ENCODE measurements at places on chromosomes 1 and 21. TPM values are rescaled to one million over a fixed set of nuclear protein-coding genes. Genes with fewer than 3 reads are reported as not detected.

DNA sequence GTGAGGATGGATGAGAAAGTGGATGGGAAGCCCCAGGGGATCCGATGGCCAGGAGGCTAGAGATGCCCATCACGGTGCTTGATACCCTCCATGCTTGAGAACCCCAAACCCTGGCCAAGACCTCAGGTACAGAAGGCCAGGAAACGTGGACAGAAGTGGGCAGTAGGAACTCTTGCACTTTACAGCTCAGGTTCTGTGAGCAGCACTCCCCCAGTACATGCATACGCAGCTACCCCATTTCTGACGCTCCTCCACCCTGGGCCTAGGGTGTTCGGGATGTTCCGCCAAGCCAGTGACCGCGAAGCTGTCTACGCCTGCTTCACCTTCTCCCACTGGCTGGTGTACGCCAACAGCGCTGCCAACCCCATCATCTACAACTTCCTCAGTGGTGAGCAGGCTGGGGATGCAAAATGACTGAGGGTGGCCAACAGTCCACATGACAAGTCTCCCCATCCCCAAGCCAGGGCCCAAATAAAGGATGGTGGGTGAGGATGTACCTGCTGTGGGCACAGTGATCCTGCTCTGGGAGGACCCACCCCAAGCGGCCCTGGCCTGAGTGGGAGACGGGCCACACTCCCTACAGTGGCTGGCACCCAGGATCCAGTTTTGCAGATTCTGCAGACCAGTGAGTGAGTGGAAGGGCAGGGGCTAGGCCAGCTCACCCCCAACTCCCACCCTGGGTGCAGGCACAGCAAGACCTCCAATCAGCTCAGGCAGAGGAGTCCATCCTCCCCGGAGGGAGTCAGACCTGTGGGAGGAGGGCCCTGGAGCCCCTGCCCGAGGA, 7.4 kb downstream of the HCRTR1 start:
- no peak overlapping the region for H3K27ac ChIP-seq
- peaks cover 24% of the 10 kb centered on the region for H3K36me3 ChIP-seq
- no peak overlapping the region for H3K4me3 ChIP-seq
- no peaks in the 10 kb centered on the region for H3K27me3 ChIP-seq

FCRL3 gene
- 2.8 TPM for polyA plus RNA-seq

CLCA4 gene
- polyA plus RNA-seq, result 0.59 TPM

DNA sequence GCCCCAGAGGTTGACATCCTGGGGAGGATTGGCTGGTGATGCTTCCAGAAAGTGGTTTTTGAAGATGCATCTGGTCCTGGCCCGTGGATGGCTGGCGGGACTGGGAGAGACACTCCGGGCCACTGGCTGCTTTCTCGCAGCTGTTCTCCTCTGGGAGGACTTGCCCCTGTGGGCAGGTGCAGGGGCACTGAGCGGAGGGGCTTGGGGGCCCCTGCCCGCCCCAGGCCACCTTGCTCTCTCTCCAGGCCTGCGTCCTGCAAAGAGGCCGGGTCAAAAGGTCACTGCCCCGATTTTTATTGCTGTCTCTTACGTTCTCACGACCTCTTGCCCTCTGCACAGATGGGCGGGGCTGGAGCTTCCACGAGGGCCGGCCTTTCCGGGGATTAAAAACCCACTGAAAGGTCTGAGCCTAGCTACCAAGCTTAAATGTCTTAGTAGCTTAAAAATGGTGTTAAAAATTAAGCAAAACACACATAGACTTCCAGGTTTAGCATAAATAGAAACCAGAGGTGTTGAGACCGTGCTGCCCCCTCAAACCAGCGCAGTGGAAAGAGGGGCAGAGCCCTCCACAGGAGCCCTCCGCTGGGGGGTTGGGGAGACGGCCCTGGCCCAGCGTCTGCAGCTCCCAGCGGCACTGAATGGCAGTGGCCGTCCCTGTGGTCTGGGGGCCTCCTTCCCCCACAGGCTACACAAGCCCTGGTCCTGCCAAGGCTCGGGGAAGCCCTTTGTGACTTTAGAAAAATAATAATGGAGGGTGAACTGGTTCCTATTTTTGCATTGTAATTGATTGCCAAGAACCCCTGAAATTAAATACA, 43.9 kb downstream of the SKI start:
- H3K36me3 ChIP-seq, result no peaks in the 10 kb centered on the region
- no peaks in the 10 kb centered on the region for H3K27me3 ChIP-seq
- H3K4me3 ChIP-seq, result no peak overlapping the region
- no peak for DNase-seq
- H3K4me1 ChIP-seq, result peaks cover 29% of the 10 kb centered on the region
- no peak overlapping the region for H3K27ac ChIP-seq

GRCh38 chr1:230594214-230594773, 48.0 kb upstream of the COG2 start:
- no peaks in the 10 kb centered on the region for H3K4me1 ChIP-seq
- no peak overlapping the region for H3K27ac ChIP-seq
- no peaks in the 10 kb centered on the region for H3K36me3 ChIP-seq
- no peaks in the 10 kb centered on the region for H3K27me3 ChIP-seq
- no peak for DNase-seq

SLC26A9 gene
- polyA plus RNA-seq, result 0.41 TPM

DNA sequence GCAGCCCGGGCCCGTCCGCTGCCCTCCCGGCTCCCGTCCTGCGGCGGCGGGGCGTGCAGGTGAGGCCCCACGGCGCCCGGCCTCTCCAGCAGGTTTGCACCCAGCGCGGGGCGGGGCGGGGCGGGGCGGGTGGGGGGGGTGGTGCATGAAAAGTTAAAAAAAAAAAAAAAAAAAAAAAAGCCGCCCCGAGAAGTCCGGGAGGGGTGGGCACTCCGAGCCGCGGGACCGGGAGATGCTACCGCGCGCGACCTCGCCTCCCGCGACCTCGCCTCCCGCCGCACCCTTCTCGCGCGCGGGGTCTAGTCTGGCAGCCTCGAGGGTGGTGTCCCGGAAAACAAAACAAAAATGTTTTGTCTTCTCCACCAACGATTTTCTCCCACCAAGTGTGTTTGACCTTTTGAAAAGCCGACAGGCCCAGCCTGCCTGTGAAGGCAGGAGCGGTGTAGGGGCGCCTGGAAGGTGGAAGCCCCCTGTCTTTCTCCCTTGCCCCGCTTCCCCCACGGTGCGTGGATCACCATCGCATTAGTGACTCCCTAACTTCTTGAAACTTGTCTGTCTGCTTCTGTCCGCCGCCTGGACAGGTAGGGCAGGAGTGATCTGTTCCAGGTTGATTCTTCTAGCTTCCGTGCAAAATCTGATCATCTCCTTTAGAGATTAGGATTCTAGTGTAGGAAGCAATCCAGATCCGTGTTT, 569 bp downstream of the RCAN3 start:
- no peaks in the 10 kb centered on the region for H3K36me3 ChIP-seq
- no peaks in the 10 kb centered on the region for H3K4me1 ChIP-seq
- H3K4me3 ChIP-seq, result peak overlapping the region; percentile 63
- peaks cover 8% of the 10 kb centered on the region for H3K27me3 ChIP-seq
- DNase-seq, result no peak

DNA sequence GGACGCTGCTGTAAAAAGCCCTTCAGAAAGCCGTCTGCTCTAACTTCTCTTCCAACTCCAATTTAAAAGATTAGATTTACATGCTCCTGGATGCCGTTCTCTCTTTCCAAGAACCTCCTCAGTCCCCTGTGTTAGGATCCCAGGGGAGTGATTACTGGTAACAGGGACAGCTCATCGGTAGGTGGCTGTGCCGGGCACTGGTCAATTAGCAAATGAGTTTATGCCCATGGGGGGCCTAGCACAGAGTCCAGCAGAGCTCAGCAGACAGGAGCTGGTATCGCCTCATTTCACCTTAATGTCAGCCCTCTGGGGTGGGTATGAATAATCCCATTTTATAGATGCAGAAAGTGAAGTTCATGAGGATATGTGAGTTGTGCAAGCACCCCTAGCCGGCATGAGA, 191.9 kb downstream of the GRIK3 start:
- H3K27ac ChIP-seq, result no peak overlapping the region
- H3K4me1 ChIP-seq, result no peaks in the 10 kb centered on the region
- H3K36me3 ChIP-seq, result no peaks in the 10 kb centered on the region
- DNase-seq, result no peak
- no peak overlapping the region for H3K4me3 ChIP-seq

GRCh38 chr1:59601041-59601441, 213.7 kb upstream of the HOOK1 start:
- no peaks in the 10 kb centered on the region for H3K36me3 ChIP-seq
- H3K27ac ChIP-seq, result no peak overlapping the region
- H3K4me3 ChIP-seq, result no peak overlapping the region
- H3K4me1 ChIP-seq, result no peaks in the 10 kb centered on the region
- DNase-seq, result no peak

Measured in thymus (tissue), 14 donors.